ENCODE measurements at places on chromosomes 11 and 22.

- peak; percentile 93 for DNase-seq
These were observed 13.9 kb downstream of the CRTAM start for GRCh38 chr11:122852074-122852795.

DNA sequence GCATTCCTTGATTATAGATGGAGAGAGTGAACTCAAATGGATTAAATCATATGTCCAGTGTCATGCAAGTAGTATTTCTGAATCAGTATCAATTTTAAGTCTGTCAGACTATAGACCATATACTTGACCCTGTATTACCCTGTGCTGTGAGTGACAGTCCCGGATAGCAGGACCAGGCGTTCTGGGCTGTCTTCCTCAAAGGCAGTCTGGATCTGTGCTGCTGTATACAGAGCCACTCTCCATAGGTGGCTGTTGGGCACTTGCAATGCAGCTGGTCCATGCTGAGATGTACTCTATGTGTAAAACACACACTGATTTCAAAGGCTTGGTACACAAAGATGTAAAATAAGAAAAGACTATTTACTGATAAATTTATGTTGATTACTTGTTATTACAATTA lies 294.3 kb downstream of the OPCML start:
- no peak for DNase-seq

GRCh38 chr11:62553839-62554361 lies 7.3 kb upstream of the AHNAK start:
- DNase-seq = no peak

GRCh38 chr22:43269246-43269645 lies 73.9 kb downstream of the SCUBE1 start:
- no peak for DNase-seq

DNA sequence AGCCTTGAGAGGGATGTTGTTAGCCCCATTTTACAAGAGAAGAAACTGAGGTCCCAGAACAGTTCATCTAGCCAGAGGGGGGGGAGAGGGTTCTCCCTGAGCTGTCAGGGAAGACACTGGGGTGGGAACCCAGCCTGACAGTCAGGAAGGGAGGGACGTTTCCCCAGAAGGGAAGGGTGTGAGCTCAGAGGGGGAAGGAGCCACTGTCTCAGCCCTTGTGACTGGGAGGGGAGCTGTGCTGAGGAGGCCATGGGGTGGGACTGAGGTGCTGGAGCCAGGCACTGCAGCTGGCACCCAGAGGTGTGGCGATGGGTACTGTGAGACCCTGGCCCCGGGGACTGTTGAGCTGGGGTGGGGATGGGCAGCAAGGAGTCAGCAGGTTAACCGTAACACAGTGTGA lies 35.7 kb downstream of the DAGLA start:
- no peak for DNase-seq

- DNase-seq = peak; percentile 10
These were observed 26.0 kb upstream of the FADD start for GRCh38 chr11:70176940-70177689.

GRCh38 chr11:110141812-110142211 lies 48.6 kb downstream of the ZC3H12C start:
- DNase-seq = no peak

DNA sequence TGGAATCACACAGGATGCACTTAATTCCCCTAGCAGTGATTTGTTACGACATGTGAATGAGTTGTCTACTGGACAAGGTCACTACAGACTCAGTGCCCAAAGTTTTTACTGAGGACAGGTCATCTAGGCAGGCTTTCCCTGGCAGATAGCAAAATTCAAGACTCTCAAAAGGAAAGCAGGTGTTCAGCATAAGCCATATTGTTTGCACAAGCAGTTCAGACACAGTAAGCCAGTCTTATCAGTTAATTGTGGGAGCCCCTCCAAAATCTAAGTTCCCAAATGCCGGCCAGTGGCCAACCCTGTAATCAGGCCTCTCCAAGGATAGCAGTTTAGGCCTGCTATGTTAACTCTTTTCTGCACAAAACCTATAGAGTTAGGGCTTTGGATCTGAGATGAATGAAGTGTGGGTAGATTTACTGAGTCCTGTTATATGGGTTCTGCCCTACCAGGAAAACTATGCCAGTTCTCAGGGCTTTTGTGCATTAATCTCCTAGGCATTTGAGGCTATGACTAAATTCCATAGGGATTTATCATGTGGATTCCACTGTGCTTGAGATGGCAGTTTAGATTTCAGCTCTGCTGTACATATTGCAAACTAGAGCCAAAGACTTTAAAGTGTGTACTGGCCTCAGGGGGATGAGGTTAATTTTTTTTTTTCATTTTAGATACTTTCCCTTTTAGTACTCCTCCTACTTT lies 4.8 kb upstream of the ARHGEF12 start:
- no peak for DNase-seq

DNA sequence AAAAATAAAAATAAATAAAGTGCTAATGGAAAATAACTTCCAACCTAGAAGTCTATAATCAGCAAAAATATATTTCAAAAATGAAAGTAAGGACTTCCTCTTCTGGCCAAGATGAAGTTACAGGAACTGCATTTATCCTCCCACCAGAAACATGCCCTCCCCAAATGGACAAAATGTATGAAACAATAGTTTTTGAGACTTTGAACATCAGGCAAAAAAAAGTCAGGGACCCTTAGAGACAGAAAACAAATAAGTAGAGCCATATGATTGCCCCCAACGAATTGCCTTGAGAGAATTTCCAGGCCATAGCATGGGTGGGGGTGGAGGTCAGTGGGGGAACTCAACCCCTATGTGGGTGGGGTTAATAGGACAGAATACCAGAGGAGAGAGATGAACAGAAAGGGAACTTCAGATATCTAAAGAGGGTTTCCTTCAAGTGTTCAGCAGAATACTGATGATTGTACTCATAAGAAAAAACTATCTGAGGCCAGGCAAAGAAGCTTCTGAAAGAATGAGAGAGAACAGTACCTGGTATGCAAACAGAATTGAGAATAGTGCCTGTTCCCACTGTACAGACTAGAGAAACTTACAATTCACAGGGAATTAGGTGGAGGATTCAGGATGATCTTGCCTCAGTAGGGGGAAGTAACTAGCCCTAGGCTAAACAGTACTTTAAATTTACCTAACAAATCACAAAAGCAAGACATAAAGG lies 26.6 kb upstream of the IL10RA start:
- DNase-seq = no peak
